Forelimb muscle (tissue), 1 donor: ENCODE measurements at places on chromosomes 5 and 9. TPM values are rescaled to one million over a fixed set of nuclear protein-coding genes. Genes with fewer than 3 reads are reported as not detected.

Gene TAF1L
- polyA plus RNA-seq, result 0.03 TPM

- DNase-seq, result no peak
Measured at GRCh38 chr5:53151713-53152458, 42.3 kb upstream of the MOCS2 start.

Gene TAF11L10
- not detected for polyA plus RNA-seq

Gene SLC4A9
- polyA plus RNA-seq, result 0.19 TPM

- no peak for DNase-seq
Measured at GRCh38 chr9:114223564-114224246, 68.4 kb downstream of the COL27A1 start.
